ENCODE measurements at places on chromosomes 3 and 15.

GRCh38 chr3:46709721-46710120 lies 7.9 kb downstream of the PRSS50 start:
- no peak for DNase-seq

GRCh38 chr3:185470323-185470722 lies 28.5 kb downstream of the TMEM41A start:
- no peak for DNase-seq

- no peak for DNase-seq
These were observed 389.4 kb upstream of the TPM1 start for GRCh38 chr15:62653122-62653521.

DNA sequence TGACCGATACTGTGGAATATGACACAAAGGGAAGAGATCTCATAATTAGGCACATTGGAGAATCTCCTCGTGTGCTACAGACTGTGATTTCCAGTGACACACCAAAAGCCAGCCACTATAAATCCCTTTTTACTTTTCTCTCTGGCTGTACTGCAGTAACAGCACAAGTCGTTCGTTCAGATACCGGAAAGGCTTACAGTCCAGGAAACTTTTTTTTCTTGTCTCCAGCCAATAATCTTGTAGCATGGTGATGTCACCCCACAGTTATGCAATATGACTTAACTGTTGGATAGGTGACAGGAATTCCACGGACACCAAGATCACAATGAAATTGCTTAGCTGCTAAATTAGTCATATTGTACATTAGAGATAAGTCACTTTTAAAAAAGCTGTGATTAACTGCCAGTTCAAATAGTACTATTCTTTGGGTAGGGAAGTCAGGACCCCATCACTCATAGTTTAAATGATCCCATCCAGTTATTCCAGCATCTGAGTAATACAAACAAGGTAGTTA lies 36.3 kb upstream of the TSC22D2 start:
- DNase-seq: no peak

- DNase-seq: no peak
These were observed 96.2 kb downstream of the CLSTN2 start for GRCh38 chr3:140031170-140031569.

GRCh38 chr3:17752436-17752835 lies 10.0 kb upstream of the TBC1D5 start:
- no peak for DNase-seq

GRCh38 chr15:27674826-27675225 lies 424.3 kb downstream of the OCA2 start:
- no peak for DNase-seq

GRCh38 chr3:66480666-66481065 lies 20.2 kb downstream of the LRIG1 start:
- no peak for DNase-seq

GRCh38 chr15:44298878-44299277 lies 10.4 kb downstream of the GOLM2 start:
- DNase-seq: no peak

GRCh38 chr15:68389936-68390817 lies 41.8 kb downstream of the ITGA11 start:
- no peak for DNase-seq

DNA sequence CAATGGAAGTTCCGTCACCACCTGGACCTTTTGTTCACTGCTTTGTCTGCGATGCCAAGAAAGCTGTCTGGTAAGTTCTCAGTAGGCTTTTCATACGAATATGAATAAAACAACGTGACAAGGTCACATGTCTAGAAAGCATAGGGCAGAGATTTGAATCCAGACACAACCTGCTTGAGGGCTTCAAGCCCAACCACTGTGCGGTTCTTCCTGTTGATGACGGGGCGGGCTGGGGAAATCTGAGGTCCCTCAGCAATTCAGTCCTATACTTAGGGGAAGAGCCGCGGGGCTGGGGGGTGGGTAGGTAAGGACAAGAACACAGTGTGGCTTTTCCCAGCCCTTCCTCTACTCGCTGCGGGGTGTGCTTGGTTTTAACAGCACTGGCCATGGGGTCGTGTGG lies 32.4 kb upstream of the SMAD3 start:
- DNase-seq: no peak

DNA sequence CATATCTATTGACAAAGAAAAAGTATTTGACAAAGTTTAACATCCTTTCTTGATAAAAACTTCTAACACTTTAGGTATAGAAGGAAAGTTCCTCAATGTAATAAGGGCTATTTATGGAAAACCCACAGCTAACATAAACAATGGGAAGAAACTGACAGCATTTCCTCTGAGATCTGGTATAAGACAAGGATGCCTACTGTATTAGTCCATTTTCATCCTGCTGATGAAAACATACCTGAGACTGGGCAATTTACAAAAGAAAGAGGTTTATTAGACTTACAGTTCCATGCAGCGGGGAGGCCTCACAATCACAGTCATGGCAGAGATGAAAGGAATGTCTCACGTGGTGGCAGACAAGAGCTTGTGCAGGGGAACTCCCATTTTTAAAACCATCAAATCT lies 17.8 kb upstream of the CLDN1 start:
- DNase-seq: no peak

GRCh38 chr3:81763001-81763400 lies 1.6 kb upstream of the GBE1 start:
- no peak for DNase-seq
